Ureter (tissue), 1 donor: ENCODE measurements at places on chromosomes 5 and 9. TPM values are rescaled to one million over a fixed set of nuclear protein-coding genes. Genes with fewer than 3 reads are reported as not detected.

DNA sequence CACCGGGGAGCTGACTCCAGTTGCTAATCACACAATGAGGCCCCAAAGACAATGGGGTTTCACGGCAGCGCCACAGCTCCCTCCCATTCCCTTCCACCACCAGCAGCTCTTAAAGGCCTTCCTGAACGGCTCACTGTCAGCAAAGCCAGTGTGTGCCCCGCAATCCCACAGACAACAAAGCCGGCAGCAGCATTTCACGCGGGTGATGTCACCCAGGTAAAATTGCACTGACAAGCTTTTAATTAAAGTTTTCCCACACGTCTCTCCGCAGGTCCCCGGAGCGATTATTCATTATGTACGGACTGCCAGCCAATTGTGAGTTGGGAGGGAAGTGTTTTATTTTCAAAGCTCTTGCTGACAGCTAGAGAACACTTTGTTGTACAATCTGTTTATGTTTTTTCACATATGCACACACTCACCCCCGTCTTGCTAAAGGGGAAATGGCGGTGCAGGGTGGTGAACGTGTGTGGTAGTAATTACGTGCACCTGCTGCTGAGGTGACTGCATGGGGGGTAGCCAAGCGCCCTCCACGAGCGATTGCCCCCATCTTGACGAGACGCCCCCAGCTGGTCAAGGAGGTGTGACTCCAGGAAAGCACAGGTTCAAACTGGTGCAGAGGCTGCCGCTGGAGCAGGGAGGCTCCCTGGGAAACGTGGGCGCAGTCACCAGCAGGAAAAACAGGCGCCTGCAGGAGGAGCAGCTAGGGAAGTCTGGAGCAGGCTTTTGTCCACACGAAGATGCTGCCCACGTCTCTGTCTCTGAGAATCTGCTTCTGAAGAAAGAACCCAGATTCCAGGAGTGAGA lies 65.0 kb downstream of the IRX2 start:
- DNase-seq: no peak

DNA sequence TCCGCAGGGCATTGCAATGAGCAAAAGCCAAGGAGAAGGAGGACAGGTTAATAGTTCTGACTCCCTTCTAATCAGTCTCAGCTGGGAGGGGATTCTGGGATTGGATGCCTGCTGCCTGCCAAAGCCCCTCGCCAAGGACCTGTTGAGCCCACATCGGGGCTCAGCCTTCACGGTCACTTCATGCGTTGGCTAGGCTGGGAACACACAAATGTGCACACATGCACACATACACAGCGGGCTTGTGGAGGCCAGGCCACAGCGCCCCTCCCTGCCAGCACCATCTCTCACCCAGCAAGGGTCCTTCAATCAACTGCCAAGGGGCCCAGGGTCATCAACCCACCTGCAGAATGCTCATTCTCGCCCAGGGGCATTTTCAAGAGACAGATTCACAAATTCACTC lies 113.9 kb downstream of the C5orf15 start:
- DNase-seq: no peak

SLC25A2 gene
- 1.3 TPM for total RNA-seq

IL31RA gene
- not detected for total RNA-seq

DNA sequence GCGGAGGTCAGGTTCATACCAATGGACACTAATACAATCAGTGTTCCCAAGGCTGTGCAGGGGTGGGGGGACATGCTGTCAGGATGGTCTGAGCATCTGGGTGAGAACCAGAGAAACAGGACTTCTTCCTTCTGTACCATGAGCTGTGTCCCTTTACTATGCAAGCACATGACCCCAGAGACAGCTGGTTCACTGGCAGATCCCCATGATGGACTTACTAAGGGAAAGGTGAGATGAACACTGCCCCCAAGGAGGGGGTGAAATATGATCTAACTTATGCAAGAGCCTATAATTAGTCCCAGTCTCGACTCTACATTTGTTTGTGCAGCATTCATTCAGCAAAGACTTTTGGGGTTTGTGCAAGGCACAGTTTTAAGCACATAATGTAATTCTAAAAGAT lies 91.4 kb downstream of the LIFR start:
- no peak for DNase-seq

WDR38 gene
- total RNA-seq: not detected

PRSS3 gene
- total RNA-seq: 6.5 TPM

- no peak for DNase-seq
Observed at GRCh38 chr9:136678624-136679023, 8.6 kb downstream of the AGPAT2 start.

- DNase-seq: no peak
Observed at GRCh38 chr5:97355775-97356174, 172.7 kb upstream of the RIOK2 start.

PCDHA11 gene
- total RNA-seq: 0.57 TPM

ORM1 gene
- 3.3 TPM for total RNA-seq

DNA sequence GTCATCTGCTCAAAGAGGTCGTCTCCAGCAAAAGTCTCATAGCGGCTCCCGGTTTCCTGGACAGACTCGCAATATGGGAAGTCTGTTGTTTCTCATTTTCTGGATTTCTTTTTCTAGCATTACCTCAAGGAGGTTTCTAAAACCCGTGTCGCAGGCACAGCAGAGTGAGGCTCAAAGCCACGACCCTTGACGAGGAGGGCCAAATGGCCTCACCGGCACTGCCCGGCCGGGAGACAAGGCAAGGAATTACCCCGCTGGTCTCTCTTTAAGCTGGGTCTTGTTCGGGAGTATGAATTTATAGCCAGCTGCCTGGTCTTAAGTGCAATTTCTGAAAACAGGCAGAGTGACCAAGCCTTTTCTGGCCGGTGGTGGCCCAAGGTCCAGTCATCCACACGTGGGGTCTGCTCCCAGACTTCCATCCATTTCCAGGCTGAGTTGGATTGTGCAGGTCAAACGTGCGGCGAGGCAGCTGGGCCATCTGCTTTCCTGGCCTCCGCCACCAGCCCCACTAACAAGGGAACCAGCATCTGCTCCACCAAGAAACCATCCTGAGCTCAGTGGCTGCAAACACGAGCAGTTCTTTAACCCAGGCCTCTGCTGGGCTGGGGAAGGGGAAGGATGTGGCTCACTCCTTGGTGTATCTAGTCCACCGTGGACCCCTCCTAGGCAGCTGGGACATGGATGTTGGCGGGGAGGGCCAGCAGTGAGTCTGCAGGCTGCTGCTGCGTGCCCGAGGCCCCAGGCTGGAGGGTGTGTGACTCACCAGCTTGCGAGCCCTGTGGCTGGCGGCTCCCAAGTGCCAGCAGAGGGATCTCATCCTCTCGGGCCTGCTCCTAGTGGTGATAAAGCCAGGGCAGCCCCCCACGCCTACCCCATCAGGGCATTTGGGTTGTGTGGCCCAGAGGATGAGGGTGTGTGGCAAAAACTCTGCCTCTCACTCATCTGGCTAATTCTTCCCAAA lies 55.6 kb upstream of the COL5A1 start:
- DNase-seq: peak; percentile 32

IFNK gene
- total RNA-seq: not detected

GRCh38 chr5:55533521-55534435 lies 986 bp downstream of the PLPP1 start:
- peak; percentile 53 for DNase-seq

- DNase-seq: no peak
Observed at GRCh38 chr9:4366591-4367330, 66.9 kb upstream of the GLIS3 start.

DNA sequence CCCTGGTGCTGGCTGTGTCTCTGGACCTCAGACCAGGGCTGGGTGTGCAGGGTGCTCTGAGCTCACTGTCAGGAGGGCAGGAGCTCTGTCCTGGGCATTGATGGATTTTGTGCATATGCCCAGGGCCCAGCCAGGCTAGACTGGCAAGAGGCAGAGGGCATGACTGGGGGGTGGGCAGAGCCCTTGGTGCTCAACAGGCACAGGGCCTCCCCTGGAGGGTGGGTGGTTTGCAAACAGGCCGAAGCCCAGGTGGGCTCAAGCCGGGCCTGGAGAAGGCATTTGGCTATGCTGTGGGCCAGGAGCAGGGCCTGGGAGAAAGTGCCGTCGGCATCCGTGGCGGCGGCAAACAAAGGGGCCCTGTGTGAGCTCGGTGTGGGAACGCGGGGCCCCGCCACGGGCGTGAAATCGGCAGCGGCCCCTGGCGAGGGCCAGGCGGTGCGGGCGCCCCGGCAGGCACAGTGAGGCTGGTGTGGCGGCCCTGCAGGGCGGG lies 1.9 kb upstream of the NRARP start:
- DNase-seq: no peak

GRCh38 chr5:145681686-145682085 lies 153.5 kb downstream of the PRELID2 start:
- DNase-seq: peak; percentile 54
